IMR-90 (cell line): ENCODE measurements at places on chromosomes 3 and 15. TPM values are rescaled to one million over a fixed set of nuclear protein-coding genes. Genes with fewer than 3 reads are reported as not detected.

Gene SHC4
- total RNA-seq, result 2.5 and 2.7 TPM in 2 replicates

Gene SH3GL3
- total RNA-seq, result not detected in 2 replicates

Gene GALNT15
- total RNA-seq, result 14.7 and 19.7 TPM in 2 replicates

GRCh38 chr15:91127236-91127955 is 27.3 kb downstream of the SV2B start:
- H3K27ac ChIP-seq, result no peak overlapping the region
- H3K4me1 ChIP-seq, result no peaks in the 10 kb centered on the region
- peaks cover 2% of the 10 kb centered on the region; the same call in 1 of the 2 replicates for H3K27me3 ChIP-seq
- DNase-seq, result no peak
- H3K4me3 ChIP-seq, result no peak overlapping the region

DNA sequence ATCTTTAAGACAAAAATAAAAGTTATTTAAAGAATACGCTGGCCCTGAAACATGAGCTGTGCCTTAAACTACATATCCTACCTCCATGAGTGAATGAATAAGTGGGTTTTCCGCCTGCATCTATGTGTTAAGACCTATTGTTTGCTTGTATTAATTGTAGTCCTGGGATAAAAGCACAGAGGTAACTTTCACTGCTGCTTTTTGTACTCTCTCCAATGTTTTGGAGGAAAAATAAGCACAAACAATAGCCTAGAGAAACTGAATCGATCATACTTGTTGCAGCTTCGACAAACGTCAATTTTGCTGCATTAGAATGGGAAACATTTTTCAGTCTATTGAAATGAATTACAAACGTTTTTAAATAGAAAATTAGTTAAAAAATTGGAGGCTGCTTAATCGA is 1.3 kb upstream of the CTNNB1 start:
- no peaks in the 10 kb centered on the region for H3K36me3 ChIP-seq
- H3K27ac ChIP-seq, result no peak overlapping the region
- DNase-seq, result no peak

- no peak for DNase-seq
- peaks cover 38% of the 10 kb centered on the region for H3K4me1 ChIP-seq
- H3K36me3 ChIP-seq, result peaks cover 54% of the 10 kb centered on the region
- no peak overlapping the region for H3K4me3 ChIP-seq
- no peaks in the 10 kb centered on the region for H3K27me3 ChIP-seq
- H3K27ac ChIP-seq, result peak overlapping the region; percentile 28; the same call in 1 of the 2 replicates
Observed at GRCh38 chr3:134354612-134355251, 19.5 kb downstream of the AMOTL2 start.

DNA sequence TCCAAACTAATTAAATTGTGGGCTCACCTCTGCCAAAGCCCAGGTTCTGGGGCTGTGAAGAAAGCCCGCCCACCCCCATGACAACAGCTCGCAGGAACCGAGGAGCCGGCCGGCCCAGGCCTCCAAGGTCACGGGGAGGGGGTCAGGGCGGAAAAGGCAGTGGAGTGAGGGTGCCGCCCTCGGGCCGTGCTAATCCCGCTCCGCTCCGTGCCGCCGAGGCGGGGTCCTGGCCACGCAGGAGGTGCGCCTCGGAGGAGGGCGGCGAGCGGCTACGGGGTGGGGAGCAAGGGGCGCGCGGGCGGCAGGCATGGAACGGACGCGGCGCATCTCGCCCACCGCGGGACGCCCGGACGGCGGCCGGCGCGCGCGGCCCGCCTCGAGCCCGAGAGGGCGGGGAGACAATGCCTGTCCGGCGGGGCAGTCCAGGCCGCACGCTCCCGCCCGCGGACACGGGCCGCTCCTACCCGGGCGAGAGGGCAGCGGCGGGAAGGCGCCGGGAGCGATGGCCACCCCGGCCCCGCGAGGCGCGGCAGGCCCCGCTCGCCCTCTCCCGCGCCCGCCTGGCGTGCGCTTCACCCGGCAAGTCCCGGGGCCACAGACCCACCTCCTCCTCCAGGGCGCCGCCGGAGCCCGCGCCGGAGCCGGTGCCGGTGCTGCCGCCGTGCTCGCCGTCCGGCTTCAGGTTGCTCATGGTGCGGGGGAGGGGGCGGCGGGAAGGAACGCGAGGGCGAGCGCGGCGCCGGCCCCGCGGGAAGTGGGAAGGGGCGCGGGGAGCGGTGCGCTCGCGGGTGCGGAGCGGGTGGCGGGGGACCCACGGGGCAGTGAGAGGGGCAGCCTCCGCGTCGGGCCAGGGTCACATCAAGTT is 528 bp downstream of the RBPMS2 start:
- no peaks in the 10 kb centered on the region for H3K36me3 ChIP-seq
- peaks cover 16% of the 10 kb centered on the region for H3K27me3 ChIP-seq
- peak overlapping the region; percentile 56 for H3K4me3 ChIP-seq
- no peaks in the 10 kb centered on the region; the same call in 1 of the 2 replicates for H3K4me1 ChIP-seq
- no peak for DNase-seq
- no peak overlapping the region for H3K27ac ChIP-seq

GRCh38 chr3:128426128-128426921 is 40.4 kb downstream of the DNAJB8 start:
- H3K4me1 ChIP-seq, result no peaks in the 10 kb centered on the region; the same call in 1 of the 2 replicates
- no peak overlapping the region for H3K27ac ChIP-seq
- H3K36me3 ChIP-seq, result no peaks in the 10 kb centered on the region

DNA sequence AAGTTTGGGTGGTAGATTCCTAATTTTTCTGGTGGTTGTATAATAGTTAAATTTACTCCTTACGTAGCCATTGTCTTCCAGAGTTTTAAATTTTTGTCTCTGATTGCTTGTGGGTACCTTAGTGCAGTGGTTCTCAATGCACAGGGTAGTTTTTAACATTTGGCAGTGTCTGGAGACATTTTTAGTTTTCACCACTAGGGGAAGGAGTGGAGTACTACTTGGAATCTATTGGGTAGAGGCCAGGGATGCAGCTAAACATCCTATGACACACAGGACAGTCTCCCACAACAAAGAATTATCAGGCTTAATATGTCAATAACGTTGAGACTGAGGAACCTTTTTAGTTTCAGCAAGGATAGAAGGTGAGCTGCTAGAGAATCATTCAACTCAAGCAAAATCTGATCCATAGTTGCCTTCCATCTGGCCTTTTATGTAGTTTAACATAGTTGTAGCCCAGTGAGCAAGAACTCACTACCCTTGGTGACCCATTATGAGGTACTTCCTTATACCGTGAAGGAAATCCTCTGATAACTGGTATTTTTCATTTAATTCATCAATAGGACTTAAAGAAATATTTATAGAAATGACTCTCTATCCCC is 8.6 kb upstream of the STX19 start:
- H3K4me1 ChIP-seq, result no peaks in the 10 kb centered on the region
- H3K4me3 ChIP-seq, result no peak overlapping the region
- no peaks in the 10 kb centered on the region for H3K27me3 ChIP-seq
- peak; percentile 62 for DNase-seq
